ENCODE measurements at places on chromosomes 12 and 14. TPM values are rescaled to one million over a fixed set of nuclear protein-coding genes. Genes with fewer than 3 reads are reported as not detected.

The KCNJ8 gene
- not detected for polyA plus RNA-seq

DNA sequence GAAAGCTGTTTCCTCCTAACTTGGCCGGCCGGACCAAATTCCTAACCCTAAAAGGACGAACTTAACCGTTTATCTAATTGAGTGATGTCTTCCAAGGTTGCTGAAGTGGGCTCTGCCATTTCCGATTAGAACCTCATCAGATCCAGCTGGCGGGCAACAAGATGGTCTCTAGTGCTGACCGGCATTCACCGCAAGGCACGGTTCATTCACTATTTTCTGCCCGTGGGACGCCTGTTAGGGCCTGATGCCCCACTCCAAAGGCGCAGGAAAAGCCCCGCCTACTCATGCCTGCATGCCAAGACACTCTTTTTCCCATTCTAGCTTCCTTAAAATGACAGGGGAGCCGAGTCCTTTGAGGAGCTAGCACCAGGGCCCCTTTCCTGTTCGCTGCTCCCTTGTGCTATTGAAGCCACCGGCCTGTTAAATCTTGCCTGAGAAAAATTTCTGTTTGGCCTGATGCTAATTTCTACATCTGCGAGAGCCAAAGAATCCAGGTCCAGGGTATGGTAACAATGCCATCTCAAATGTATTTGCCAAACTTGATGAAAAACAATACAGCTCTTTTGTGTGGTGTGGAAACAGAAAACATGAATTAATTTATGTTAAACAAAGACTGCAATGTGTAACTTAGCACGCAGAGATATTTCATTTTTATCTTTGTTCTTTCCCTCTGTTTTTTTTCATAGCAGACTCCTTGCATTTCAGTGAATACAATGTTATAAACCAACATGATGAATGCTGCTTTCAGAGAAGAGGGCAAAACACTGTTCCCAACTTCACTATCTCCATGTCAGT is 1071.2 kb upstream of the USP15 start:
- DNase-seq, result no peak

- DNase-seq, result no peak
Observed at GRCh38 chr14:60508707-60509437, at the start of gene SIX6. Gene SIX6, plus strand, starts transcription at chr14:60509146. Its CDS starts 253 bp downstream, at chr14:60509399.

The IL31 gene
- polyA plus RNA-seq, result not detected

DNA sequence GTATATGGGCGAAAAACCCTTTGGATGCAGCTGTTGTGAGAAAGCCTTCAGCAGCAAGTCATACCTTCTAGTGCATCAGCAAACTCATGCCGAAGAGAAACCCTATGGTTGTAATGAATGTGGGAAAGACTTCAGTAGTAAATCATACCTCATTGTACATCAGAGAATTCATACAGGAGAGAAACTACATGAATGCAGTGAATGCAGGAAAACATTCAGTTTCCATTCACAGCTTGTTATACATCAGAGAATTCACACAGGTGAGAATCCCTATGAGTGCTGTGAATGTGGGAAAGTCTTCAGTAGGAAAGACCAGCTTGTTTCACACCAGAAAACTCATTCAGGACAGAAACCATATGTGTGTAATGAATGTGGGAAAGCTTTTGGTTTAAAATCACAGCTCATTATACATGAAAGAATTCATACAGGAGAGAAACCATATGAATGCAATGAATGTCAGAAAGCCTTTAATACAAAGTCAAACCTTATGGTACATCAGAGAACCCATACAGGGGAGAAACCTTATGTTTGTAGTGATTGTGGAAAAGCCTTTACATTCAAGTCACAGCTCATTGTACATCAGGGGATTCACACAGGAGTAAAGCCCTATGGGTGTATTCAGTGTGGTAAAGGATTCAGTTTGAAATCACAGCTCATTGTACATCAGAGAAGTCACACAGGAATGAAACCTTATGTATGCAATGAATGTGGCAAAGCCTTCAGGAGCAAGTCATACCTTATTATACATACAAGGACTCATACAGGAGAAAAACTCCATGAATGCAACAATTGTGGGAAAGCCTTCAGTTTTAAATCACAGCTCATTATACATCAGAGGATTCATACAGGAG is 21.4 kb downstream of the ZNF268 start:
- no peak for DNase-seq

GRCh38 chr12:56521590-56522371 is at the start of gene RBMS2:
Gene RBMS2, plus strand, starts transcription at chr12:56521820. Its CDS starts 204 bp downstream, at chr12:56522024.
- peak; percentile 59 for DNase-seq

The COQ10A gene
- polyA plus RNA-seq, result 37.3 TPM

All from HepG2 (cell line).